ENCODE measurements at places on chromosomes 6 and 20.
A peak's percentile ranks its signal among the peaks of the same experiment; 100 is the strongest.

DNA sequence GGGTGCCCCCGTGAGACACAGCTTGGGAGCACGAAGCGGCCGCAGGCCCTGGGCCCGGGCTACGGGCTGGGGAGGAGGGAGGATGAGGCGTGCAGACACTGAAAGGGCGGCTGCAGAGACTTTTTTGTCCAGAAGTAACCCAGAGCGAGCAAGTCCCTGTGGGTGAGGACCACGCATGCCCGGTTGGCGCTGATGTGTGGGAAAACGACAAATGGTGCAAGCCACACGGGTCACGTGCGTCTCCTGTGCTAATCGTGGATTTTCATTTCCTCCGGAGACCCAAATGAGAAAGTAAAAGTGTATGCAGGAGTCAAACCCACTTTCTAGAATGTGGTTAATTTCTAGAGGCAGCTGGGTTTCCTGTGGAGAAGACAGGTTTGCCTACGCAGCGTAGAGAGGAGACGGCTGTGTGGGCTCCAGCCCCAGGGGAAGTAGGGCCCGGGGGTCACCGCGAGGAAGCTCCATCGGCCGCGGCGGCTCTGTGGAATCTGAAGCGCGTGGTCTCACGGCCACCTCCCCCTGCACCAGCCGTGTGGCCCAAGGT lies 19.0 kb downstream of the DLL1 start:
- peak; percentile 55 for DNase-seq

DNA sequence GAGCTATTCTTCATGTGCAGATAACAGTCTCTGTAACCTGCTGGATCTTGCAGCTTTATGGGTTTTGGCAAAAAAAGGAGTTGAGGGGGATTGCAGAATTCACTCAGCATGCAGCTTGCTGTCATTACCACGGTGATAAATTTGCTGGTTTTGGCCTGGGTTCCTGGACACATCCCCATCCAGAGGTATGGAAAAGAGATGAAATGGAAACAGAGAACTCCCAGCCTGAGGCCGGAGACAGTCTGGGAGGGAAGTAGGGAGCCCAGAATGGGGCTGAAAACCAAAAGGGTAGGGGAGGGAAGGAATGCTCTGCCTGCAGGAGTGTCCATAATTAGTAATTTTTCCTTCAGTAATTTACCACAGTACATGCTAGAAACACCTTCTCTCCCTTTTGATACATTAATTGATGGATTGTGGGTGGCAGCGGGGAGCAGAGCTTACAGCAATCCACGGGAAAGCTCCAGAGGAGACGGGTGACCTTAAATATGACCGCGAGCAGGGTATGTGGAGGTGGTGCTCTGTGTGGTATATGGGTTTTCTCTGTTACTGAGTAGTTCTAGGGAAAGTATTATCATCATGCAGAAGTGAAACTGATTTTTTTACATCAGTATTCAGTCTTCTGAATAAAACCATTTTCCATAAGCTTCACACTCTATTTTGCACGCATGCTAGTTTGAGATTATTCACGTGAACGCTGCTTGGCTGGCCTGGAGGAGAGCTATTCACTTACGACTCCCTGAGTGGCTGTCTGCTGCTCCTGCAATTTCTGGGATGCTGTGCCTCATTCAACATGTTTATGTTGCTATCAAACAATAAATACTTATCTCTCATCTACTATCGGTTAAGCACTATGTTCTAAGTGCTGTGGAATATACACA lies 66.3 kb upstream of the KCNK16 start:
- DNase-seq, result no peak

DNA sequence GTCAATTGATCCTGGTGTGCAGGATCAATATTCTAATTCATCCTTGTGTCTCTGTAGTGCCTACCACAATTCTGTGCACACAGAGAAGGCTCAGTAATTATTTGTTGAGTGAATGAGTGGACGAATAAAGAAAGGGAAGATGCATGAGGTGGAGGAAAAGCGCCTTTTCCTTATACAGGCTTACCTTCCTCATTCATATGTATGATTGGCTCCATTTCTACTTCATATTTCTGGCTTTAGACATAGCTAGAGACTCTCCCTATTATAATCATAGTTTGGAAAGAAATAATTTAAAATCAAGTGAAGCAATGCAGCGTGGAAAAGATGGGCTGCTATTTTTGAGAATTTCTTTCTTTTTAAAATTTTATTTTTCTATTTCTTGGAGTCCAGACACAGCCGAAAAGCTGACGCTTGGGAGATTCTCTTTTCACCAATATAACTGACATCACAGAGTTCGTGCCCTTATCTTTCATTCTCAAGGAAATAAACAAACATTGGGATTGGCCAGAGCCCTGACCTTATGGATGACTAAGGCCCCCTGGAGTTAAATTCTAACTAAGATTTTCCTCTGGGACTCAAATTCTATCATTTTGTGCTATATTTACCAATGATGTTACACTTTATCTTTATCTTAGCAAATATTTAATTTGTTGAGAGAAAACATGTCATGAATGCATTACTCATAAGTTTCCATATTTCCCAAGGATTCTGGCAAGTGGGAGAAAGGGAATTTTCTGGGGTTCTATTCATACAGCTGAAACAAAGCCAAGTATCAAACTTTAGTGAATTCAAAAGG lies 48.1 kb downstream of the PRL start:
- no peak for DNase-seq

DNA sequence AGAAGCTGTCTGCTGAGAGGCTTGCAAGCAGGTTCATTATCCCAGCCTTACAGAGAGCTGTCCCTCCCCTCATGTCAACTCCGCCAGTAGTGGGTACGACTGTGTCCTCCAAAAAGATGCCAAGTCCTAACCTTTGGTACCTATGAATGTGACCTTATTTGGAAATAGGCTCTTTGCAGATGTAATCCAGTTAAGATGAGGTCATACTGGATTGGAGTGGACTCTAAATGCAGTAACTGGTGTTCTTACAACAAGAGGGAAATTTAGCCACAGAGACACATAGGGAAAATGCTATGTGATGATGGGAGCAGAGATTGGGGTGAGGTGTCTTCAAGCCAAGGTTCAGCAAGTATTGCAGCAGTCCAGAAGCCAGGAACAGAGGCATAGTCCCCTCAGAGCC lies 90.8 kb upstream of the FOXP4 start:
- DNase-seq, result no peak

DNA sequence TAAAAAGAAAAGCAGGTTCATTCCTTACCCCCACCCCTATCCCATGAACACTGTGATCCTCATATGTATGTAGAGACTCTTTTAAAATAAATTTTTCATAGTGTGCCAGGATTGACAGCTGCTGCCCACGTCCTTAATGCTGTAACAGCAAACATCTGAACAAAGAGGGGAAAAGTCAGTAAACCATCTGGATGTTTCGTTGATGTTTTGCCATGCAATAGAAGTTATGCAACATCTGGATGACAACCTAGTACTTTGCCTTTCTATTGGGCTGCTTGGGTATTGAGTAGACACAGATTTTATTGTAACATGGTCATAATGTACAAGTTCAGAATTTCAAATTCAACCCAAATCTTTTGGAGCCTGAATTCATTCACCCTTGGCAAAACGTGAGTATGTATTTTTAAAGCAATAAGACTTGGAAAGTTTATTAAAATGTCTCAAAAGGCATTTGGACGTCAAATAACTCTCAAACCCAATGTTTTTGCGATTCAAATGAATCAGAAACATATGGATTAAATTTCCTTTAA lies 500.3 kb downstream of the DHX35 start:
- no peak for DNase-seq

GRCh38 chr20:47173596-47174216 lies 182.8 kb downstream of the ZMYND8 start:
- DNase-seq, result no peak

DNA sequence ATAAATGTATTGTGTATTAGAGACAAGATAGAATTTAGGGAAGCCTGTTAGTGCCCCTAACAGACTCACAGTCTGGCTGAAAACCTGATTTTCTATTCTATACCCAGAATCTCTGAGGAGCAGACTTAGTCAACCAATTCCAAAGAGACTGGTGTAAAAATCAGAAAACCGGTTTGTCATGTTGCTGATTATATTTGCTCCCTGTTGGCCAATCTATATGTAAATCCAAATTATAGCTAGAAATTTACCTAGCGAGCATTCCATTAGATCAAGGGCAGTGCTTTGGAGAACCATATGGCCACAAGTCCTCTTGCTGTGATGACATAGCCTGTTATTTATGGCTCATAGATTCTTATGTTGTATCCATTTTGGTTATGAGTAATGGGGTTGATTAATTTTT lies 4.8 kb downstream of the NFYA start:
- DNase-seq, result no peak

DNA sequence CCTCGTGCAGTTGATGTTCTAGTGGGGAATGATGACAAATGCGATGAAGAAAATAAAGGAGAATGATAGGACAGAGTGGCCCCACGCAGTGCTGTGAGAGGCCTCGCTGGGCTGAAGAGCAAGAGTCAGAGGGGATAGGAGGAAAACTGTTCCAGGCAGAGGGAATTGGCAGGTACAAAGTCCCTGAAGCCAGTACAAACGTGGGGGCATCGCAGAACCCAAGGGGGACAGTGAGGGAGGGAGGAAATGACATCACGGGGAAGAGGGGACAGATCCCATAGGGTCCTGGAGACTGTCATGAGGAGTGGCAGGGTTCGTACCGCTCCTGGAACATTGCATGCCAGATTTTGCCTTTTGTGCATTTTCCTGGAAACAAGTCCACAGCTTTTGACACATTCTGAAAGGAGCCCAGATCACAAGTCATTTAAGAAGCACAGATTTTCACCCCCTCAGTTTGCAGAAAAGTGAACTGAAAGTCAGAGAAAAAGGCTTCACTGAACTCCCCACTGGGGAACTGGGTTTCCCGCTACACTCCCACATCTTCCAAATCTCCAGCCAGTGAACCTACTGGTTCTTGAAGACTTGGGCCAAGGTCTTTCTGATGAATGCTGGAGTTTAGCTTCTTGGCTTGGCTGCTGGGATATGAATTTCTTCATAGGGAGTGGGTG lies 77.0 kb downstream of the SULF2 start:
- DNase-seq, result no peak

- no peak for DNase-seq
Observed at GRCh38 chr6:148441454-148441911, 98.8 kb downstream of the SASH1 start.

GRCh38 chr6:152135755-152136448 lies 328.4 kb downstream of the ESR1 start:
- DNase-seq, result no peak

DNA sequence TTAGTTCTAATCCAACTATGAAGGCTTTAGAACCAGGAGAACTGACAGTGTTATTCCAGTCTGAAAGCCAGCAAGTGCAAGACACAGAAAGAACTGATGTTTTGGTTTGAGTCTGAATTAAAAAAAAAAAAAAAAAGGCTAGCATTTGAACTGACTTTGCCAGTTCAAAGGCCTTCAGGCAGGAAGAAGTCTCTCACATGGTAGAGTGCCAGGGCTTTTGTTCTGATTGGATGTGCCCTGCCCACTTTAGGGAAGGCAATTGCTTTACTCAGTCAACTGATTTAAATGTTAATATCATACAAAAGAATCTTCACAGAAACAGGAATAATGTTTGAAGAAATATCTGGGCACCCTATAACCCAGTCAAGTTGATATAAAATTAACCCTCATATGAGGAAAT lies 212.2 kb downstream of the HIVEP2 start:
- DNase-seq, result no peak

GRCh38 chr6:21386744-21387143 lies 206.8 kb upstream of the SOX4 start:
- no peak for DNase-seq

- no peak for DNase-seq
Observed at GRCh38 chr6:141041596-141042087, 1091.1 kb upstream of the GJE1 start.

DNA sequence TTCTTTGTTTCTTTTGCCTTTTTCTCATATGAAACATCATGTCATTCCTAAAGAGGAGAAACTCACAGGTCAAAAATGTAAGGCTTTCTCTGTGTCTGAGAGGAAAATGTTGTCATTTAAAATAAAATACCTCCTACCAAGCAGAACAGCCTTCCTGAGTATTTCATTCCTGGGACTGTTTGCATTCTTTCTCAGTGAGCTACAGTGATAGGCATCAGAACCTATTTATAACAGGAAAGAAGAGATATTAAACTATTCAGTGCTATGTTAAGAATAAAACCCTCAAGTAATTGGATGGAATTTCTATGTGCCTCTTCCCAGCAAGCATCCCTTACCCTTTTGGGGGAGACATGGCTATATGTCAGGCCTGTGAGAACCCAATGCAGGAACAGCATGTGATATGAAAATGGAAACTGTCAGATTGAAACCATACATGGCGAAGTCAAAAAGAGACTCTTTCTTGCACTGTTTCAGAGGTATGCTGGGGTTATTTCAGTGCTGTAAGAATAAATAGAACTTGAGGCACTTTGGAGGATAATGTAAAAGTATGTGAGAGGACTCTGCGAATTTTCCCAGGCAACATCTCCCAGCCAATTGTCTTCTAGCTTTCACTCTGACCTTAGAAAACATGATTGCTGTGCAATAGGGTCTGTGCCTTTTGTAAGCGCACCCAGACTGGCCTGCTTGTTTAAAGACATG lies 133.8 kb upstream of the CCN2 start:
- DNase-seq, result no peak

- DNase-seq, result no peak
Observed at GRCh38 chr6:74967821-74968220, 238.0 kb downstream of the COL12A1 start.

- DNase-seq, result no peak
Observed at GRCh38 chr6:89508755-89509563, 76.0 kb downstream of the ANKRD6 start.
